ENCODE measurements at places on chromosomes 4 and X.

DNA sequence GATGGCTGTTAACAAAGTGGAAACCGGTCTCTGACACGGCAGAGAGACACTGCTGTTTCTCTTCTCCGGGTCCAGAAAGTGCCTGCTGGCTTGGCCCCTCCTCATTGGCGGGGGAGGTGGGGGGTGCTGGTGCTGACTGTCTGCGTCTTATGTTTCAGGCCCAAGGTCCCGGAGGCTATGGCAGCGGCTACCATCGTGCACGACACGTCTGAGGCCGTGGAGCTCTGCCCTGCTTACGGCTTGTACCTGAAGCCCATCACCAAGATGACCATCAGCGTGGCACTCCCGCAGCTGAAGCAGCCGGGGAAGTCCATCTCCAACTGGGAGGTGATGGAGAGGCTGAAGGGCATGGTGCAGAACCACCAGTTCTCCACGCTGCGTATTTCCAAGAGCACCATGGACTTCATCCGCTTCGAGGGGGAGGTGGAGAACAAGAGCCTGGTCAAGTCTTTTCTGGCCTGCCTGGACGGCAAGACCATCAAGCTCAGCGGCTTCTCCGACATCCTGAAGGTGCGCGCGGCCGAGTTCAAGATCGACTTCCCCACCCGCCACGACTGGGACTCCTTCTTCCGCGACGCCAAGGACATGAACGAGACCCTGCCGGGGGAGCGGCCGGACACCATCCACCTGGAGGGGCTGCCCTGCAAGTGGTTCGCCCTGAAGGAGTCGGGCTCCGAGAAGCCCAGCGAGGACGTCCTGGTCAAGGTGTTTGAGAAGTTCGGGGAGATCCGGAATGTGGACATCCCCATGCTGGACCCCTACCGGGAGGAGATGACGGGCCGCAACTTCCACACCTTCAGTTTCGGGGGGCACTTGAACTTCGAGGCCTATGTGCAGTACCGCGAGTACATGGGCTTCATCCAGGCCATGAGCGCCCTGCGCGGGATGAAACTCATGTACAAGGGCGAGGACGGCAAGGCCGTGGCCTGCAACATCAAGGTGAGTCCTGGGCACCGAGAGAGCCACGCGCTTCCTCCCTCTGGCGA is 2.2 kb downstream of the AKAP17A start:
- DNase-seq, result no peak

GRCh38 chrX:54423161-54423888 is 16.9 kb upstream of the TSR2 start:
- DNase-seq, result no peak

GRCh38 chr4:139523076-139523475 is 32.9 kb downstream of the SETD7 start:
- no peak for DNase-seq

- no peak for DNase-seq
Measured at GRCh38 chr4:110009550-110009949, 96.9 kb downstream of the EGF start.

DNA sequence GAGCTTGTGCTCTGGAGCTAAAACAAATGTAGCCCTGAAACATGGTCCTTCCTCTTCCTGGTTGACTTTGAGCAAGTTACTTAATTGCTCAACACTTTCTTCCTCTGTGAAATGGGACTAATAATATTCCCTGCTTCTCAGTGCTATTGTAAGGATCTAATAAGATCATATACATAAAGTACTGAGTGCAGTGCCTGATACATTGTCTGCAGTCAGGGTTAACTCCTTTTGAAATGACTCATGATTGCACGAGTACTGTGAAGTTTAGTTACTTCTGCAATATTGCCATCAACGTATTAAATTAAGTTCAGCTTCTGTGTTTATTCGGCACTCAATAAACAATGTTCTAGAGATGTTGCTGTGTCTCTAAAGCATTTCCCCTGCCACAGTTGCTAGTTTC is 91.8 kb upstream of the HPRT1 start:
- no peak for DNase-seq

GRCh38 chrX:34918091-34918736 is 24.4 kb upstream of the FAM47B start:
- DNase-seq, result no peak

DNA sequence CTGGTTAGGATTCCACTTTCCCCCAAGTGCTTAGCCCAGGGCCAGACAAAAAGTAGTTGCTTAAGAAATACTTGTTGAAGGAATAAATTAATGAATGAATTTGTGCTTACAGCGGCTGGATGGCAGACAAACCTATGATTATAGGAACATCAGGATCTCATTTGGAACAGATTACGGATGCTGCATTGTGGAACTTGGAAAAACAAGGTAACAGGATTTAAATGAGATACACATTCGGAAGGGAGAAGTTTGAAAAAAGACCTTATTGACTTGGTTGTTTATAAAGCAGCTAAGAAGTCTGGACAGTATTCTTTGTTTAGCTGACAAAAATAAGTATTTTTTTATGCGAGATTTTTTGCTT is 572 bp downstream of the EXOSC9 start:
- no peak for DNase-seq

- DNase-seq, result no peak
Measured at GRCh38 chr4:110155654-110156053, 42.8 kb downstream of the ELOVL6 start.

- no peak for DNase-seq
Measured at GRCh38 chrX:129472116-129472515, 51.2 kb downstream of the SMARCA1 start.

DNA sequence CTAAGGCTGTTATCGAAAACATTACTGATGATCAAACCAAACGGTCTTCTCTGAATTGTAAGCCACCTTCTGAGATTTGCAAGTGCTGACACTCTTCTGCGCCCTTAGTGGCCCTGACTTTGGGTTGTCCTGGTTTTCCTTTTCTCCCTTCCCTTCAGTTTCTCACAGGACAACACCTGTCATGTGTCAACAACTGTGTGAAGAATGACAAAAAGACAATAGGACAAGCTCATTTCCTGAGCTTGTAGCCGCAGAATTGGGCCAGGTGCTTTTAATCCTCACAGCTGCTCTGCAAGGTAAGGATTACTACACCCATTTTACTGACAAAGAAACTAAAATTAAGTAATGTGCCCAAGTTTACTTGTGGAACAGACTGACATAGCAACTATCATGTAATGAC is 44.9 kb upstream of the TXK start:
- DNase-seq, result peak; percentile 14

GRCh38 chr4:56410247-56411062 is 23.2 kb upstream of the AASDH start:
- DNase-seq, result peak; percentile 65

GRCh38 chrX:63751481-63751880 is 33.5 kb downstream of the ARHGEF9 start:
- peak; percentile 12 for DNase-seq

- no peak for DNase-seq
Measured at GRCh38 chr4:184937745-184938144, 80.5 kb upstream of the HELT start.

DNA sequence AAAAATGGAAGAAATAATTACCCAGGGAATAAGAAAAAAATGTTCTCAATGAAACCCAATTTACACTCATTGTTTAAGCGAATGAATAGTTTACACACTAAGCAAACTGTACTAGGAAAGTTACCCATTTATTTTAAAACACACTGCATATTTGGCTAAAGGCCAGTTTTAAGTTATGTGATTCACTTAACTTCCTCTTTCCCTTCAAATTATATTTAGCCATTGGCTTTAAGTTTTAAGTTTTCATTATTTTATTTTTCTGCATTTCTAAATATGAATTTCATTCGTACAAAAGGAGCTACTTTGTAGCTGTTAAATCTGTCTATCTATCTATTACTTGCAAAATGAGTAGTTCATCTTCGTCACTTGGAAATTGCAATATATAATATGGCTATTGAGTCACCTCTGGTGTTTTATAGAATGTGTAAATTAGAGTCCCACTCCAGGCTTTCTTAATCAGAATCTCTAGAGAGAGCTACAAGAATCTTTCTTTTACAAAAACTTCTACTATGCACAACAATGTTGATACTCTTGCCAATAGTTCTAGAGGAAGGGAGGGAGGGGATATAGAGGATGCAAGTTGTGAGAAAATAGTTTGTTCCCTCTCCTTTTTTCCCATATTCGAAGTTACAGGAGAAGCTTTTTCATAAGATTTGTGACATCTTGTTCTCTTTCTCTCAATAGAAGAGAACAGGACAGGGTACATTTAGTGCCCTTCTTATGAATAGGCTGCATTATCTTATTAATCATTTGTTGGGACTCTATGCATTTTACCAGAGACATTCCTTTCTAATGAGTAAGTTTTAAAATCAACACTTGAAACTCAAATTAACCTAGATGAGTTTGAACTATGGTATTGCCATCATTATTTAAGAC is 41.8 kb downstream of the SULT1B1 start:
- no peak for DNase-seq

DNA sequence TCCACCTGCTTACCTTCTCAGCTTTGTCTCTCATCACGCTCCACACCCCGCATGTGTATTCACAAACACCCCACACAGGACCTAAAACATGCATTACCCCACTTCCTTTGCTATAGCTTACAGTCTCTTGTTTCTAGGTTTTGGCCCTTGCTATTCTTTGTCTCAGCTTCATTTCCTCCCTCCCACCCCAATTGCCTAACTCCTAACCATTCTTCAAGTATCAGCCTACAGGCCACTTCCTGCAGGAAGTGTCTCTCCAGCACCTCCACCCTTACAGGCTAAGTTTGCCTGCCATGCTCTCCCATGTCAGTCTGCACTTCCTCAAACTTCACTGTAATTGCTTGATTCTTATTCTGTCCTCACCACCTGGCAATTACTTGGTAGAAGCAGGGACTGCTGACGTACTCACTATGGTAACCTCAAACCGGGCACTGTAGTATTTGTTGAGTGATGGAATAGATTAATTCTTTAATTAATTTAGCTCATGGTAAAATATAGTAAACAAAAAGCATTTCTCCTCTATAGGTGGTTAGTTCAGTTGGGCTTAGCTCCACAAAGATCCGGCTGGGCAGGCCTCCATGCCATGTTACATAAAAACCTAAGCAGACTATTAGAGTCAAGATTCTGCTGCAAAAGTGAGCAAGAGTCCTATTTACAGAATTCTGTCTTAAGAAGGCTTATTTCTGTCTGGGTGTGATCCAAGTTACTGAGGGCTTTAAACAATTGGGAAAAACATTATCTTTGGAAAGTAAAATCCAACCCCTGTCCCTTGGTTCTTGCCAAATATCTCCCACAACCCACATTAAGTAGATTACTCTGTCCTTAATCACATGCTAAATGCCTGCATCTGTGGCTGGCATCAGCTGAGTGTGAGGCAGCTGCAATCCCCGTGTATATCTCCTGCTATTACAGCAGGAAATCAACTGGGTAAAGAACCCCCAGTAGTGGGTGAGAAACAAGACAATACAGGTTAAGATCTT is 124.7 kb upstream of the CPEB2 start:
- no peak for DNase-seq

DNA sequence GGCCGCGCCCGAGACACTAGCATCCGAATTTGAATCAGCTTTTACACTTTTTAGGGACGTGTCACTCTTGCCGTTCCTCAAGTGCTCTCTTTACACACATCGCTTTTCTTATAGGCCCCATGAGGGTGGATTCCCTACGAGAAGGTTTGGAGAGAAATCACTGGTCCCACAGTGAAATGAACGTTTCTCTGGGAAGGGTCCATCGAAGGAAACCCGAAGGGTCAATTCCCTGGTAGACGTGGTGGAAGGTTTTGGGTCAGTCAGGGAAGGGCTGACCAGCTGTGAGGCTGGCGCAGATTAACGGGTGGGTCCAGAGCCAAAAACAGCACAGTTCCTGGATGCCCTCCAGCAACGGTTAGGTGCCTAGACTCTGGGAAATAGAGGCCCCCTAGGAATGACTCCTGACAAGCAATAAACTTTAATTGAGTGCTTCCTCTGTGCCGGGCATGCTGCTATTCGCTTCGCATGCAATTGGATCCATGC is 35.9 kb downstream of the ETDC start:
- DNase-seq, result no peak

GRCh38 chr4:113979148-113979904 is at the start of gene ARSJ:
TSS of gene ARSJ (minus strand) at chr4:113979647. CDS start at chr4:113978834, 813 bp downstream.
- no peak for DNase-seq

Measured in NCI-H1436 treated with DMSO at 0.1 percent for 48 hours (cell line).